Lung (tissue), 17 donors: ENCODE measurements at places on chromosomes 1 and 21. TPM values are rescaled to one million over a fixed set of nuclear protein-coding genes. Genes with fewer than 3 reads are reported as not detected.
A peak's percentile ranks its signal among the peaks of the same experiment; 100 is the strongest.

DNA sequence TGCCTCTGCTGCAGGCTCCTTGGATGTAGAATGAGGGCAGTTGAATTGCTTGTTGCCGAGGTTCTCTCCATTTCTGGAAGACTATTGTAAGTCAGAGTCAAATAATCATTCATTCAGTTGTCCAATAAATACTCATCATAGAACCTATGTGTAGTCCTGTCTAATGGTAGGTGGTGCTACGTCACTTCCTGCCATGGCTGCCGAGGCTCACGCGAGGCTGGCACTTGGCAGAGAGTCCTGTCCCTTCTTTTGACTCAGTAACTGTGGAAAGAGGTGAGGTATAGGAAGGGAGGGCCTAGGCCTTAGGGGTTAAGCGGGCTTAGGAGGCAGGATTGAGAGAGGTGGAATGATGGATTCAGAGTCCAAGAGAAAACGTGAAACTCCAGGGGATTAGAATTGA is 9.7 kb downstream of the ADARB1 start:
- DNase-seq = no peak

DNA sequence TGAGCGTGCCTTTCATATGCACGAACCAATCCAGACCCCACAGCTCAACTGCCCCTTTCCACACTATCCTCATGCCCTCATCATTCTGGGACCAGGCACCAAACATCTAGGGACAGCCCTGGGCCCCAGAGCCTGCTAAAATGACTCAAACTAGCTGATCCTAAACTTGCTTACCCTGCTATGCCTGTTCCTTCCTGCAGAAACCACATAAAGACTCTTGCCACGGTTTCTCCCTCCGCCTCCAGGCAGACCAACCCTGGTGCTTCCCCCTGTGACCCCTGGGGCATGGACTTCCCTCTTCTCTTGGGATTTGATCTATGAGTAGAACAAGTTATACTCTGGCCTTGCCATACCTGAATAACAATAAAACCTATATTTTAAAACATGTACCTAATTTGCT is 138.0 kb upstream of the CD34 start:
- no peak for DNase-seq

DNA sequence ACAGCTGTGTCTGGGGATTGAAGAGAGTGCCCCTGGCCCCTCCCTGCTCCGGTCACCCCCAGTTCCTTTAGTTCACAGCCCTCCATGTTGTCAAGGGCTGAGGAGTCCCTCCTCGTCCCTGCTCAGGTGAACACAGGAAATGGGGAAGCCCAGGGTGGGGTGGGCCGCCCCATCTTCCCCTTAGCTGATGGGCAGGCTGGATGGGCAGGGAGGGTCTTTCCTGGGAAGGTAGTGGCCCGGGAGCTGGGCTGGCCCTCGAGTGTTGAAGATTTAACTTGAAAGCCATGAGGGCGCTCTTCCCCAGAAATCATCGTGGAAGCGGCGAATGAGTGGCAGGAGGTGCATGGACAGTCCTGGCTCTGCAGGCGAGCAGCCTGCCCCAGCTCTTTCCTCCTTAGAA is 18.3 kb upstream of the NPHP4 start:
- DNase-seq = no peak

DNA sequence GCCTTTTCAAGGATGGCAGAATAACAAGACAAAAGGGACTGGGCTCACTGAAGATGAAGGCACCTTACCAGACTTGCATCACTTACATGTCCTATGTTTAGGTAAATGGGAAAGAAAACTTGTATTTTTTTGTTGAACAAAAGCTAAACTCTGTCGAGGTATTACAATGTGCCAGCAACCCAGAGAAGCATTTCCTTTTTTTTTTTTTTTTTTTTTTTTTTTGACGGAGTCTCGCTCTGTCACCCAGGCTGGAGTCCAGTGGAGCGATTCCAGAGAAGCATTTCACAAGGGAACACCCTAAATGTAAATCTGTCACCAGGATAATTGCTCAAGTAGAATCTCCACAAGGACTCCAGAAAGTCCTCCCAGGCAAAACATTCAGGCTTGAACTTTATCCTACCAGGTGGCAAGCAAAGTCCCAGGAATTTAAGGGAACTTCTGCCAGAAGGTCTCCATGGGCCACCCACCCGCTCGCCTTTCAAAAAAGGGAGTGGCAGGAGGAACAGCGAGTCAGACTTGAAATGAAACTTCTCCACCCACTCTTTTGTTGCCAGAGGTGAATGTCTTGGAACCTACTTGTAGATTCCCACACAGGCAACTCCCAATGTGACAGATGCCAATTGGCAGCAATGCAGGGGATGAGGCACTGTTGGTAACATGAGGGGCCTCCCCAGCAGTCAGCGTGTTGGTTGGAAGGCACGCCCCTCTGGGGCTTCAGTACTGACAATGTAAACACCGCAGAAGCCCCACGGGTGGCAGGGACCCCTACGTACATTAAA is 125.0 kb downstream of the TIAM1 start:
- peak; percentile 31 for DNase-seq

Gene C1orf50
- total RNA-seq = 2.8 TPM

Gene APOBEC4
- total RNA-seq = 5.3 TPM

Gene EMC1
- 52.7 TPM for total RNA-seq

Gene GPR25
- total RNA-seq = 0.49 TPM
